ENCODE measurements at places on chromosomes 7 and 10.

- no peak for DNase-seq
Observed at GRCh38 chr10:6208799-6209235, 6.1 kb downstream of the PFKFB3 start.

DNA sequence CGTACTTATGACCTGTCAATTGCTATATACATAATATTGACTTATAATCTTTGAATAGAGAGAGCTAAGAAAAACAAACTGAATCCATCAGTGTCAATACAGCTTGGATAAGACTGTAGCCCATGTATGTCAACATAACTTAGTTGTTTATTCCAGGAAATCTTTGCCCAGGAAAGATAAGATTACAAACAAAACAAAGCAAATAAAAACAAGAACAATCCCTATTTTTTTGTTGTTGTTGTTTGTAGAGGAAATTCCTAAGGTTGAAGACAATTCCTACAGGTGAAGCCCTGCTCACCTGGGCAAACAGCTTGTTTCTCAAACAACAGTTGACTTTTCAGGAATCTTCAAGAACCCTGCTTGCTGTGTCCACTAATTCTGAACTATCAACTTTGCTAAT is 76.0 kb downstream of the HYCC1 start:
- DNase-seq: no peak

DNA sequence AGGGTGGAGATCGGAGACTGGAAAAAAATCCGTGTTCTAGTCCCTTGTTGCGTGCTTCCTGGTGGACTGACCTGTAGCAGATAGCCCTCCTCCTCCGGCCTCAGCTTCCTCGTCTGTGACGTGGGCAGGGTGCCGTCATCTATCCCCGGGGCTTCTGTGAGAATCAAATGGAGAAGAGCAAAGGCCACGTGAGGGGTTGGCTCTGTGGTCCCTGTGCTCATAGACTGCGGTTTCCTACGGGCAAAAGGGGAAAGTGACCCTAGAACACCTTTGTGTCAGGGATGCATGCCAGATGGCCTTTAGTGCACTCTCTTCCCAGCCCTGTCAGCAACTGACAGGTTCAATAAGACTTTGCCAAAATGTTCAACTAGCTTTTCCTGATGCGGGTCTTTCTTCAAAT is 33.7 kb downstream of the GRK5 start:
- no peak for DNase-seq

GRCh38 chr10:123134343-123134914 is 1.3 kb upstream of the HMX3 start:
- DNase-seq: no peak

- no peak for DNase-seq
Observed at GRCh38 chr10:82653244-82654155, 778.5 kb downstream of the NRG3 start.

GRCh38 chr10:26931223-26931622 is 70.5 kb upstream of the ABI1 start:
- DNase-seq: no peak

DNA sequence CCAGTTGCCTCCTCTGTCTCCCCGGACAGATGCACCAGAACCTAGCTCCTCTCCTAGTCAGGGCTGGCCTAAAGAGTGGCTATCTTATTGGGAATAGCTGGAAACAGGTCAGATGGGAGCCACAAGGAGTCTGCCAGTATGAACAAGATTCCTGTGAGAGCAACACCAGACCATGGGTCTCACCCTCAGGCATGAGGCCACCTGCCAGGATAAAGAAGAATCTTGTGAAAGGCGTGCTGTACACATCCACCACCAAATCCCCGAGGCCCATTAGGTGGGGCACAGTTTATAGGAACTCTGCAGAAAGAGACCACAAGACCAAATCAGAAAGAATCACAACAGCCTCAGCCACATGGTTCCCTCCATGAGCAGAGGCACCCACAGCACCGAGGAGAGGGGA is 325.9 kb downstream of the TNS3 start:
- no peak for DNase-seq

- no peak for DNase-seq
Observed at GRCh38 chr7:55156919-55157763, 138.3 kb downstream of the EGFR start.

- no peak for DNase-seq
Observed at GRCh38 chr7:41107330-41107937, 595.5 kb downstream of the INHBA start.

DNA sequence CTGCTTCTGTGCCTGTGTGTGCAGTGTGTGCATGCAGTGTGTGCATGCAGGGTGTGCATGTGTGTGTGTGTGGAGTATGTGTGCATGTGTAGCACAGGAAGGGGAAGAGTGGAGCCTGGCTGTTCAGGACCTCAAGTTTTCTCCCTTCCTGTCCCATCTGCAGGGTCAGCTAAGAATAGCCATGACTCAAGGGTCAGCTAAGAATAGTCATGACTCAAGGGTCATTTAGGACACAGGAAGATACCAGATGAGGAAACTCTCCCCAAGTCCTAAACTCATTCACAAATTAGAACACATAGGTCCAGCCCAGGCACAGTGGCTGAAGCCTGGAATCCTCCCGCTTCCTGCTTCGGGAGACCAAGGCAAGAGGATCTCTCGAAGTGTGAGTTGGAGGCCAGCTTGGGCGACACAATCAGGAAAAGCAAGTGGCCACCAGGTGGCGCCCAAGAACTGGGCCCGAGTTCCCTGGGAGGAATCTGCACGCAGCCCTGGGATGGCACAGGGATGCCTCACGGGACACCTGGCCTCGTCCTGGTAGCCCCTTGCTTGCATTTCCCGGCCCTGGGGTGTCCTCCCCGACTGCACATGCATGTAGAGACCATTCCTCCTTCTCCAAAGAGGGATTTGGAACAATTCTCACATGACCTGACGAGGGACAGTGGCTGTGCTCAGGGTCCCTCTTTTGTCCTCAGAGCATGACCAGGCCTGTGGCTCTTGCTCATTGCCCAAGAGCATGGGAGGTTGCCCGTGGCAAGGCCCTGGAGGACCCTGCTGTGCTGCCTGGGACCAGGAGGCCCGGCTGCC is 21.4 kb upstream of the VOPP1 start:
- peak; percentile 57 for DNase-seq

GRCh38 chr7:64876792-64877713 is 26.0 kb upstream of the ZNF273 start:
- DNase-seq: peak; percentile 74
